ENCODE measurements at places on chromosomes 1 and 21.

DNA sequence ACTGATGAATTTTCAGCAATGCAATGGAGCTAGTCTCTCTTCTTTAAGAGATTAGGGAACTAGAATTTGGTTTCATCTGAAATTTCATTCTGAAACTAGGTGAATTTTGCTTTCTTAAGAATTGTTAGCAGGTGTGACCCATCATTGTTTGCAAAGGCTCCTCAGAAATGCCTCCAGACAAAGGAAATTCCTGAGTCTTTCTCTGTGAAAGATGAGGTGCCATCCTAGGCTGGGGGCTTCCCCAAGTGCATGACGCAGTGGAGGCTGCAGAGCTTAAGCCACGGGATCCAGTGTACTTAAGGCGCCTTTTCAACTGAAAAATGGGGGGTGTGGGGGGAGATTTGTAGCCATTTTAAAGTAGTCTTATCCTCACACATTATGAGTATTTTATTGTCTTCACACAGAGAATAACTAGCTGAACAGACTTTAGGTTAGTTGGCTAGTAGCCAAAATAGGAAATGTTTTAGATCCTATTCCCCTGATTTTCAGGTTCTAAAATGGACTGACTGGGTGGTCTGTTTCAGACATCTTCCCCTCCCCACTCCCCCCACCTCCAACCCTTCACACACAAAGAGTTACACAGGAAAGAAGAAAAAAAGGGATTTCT lies 202.0 kb downstream of the NFIA start:
- DNase-seq = no peak

- no peak for DNase-seq
Observed at GRCh38 chr1:155940993-155941844, at the start of gene RXFP4. TSS of gene RXFP4 (plus strand) at chr1:155941638. CDS start at chr1:155941710, 72 bp downstream.

GRCh38 chr1:164466001-164466421 lies 93.0 kb upstream of the PBX1 start:
- no peak for DNase-seq

DNA sequence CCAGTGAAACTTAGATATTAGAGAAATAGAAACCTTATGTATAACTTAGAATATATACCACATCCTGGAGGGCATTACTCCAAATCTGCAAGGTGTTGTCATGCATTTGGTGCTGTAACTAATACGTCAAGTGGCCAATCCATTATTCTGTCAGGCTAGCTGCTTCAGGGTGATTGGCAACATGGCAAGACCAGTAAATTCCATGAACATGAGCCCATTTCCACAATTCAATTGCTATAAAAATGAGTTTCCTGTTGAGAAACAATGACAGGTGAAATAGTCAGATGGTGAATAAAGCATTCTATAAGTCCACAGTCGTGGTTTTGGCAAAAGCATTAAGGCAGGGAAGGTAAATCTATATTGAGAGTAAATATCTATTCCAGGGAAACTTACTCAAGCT lies 566.0 kb downstream of the ADGRL2 start:
- no peak for DNase-seq

GRCh38 chr1:174190691-174191199 lies 31.4 kb downstream of the RABGAP1L start:
- DNase-seq = no peak

Measured in activated T-cell treated with anti-CD3 and anti-CD28 coated beads, Interleukin-2, amount 50 U/mL, for 48 hours (primary cell).